ENCODE measurements at places on chromosomes 12 and 14.

DNA sequence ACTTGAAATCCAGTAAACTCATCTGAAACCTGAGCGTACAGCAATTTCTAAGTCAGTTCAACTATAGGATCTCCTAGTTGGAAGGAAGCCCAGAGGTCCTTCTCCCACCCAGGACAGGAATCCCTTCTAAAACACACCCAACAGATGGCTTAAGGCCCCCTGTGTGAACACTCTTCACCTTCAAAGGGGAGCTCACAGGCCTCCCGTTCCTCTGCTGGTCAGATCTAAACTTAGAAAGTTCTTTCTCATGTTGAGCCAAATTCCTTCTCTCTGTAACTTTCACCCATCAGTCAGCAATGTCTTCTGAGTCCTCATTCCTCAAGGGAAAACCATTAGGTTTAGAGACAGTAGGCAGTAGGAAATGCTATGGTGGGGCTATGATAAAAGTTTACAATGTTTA is 355.2 kb downstream of the PCNX1 start:
- no peak for DNase-seq

GRCh38 chr14:20632448-20632830 is 9.1 kb downstream of the OR6S1 start:
- no peak for DNase-seq

DNA sequence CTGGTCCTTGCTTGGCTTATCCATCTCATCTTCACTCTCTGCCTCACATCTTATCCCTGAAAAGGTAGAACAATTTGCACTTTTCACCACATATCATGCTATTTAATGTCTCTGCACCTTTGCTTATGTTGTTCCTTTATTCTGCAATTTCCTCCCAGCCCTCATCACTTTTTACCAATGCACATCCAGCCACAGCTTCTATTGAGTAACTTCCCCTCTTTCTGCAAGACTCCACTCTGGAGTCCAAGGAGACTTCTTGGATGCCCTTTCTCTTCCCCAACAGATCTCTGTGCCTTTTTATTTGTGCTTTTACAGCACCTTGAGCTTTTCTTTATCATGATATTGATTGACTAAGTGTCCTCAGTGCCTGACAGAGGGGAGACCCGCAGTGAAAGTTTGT is 797.1 kb downstream of the VRK1 start:
- DNase-seq, result no peak

DNA sequence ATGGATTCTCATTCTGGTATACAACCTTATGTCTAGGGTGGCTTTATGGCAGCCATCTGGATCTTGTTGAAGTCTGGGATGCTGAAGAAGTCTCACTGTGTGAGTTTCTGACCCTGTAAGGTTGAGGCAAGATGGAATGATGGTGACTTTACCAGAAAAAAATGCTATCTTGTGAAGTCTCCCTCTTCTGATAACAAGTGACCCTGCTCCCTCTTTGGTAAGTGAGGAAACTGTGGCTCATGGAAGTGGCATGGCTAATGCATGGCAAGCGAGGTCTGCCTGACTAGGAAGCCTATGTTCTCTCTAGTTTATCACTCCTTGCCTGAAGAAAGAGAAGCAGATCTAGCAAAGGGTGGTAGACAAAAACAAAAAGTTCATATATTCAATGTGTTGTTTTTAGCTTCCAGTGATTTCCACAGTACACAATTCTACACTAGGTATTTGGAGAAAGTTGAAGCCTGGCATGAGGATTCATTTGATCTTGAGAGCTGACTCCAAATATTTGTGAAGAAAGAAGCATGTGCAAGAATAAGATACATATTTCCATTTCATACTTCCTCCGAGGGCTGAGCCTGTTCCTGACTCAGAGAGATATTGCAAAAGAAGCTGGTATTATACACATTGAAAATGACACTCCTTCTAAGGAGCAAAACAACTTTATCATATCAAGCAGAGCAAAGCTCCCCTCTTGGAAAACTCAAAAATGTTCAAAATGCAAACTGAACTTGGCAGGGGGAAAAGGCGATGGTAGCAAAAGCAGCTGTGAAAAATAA is 63.6 kb downstream of the HELB start:
- DNase-seq, result no peak

GRCh38 chr14:33668066-33668465 is 282.8 kb downstream of the EGLN3 start:
- DNase-seq, result no peak

DNA sequence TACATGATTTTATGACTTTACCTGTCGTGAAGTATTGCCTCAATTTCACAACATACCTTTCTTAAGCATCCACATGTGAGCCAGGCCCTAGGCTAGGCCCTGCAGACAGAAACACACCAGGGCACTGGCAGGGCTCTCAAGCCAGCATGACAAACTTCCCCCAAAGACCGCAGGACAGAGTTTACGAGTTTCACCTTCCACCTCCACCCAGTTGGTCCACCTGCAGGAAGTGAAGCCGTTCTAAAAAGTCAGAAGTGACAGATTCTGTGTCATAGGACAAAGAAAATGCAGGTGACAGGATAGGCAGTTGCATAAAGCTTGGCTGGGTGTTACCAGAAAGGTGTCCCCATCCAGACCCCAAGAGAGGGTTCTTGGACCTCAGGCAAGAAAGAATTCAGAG is 382.3 kb downstream of the PCNX1 start:
- no peak for DNase-seq

DNA sequence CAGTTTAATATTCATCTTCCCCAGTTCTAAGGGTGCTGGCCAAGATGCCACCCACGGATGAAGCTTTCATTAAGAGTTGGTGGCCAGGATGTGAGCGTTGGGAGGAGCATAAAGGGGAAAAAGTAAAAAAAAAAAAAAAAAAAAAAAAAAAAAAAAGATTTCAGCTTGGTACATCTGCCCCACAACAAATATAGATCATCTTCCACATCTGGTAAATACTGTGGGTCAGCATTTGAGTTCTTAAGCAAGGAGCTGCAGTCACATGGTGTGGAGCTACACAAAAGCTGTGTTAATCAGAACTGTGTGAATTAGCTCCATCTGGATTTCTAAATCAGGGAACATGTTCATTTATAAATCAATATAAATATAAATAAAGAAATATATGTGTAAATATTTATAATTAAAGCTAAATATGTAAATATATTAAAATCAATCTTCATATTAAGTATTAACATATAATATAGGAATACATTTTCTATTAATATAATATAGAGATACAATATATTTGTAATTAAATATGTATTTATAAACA is 262.3 kb downstream of the NUAK1 start:
- DNase-seq, result no peak

DNA sequence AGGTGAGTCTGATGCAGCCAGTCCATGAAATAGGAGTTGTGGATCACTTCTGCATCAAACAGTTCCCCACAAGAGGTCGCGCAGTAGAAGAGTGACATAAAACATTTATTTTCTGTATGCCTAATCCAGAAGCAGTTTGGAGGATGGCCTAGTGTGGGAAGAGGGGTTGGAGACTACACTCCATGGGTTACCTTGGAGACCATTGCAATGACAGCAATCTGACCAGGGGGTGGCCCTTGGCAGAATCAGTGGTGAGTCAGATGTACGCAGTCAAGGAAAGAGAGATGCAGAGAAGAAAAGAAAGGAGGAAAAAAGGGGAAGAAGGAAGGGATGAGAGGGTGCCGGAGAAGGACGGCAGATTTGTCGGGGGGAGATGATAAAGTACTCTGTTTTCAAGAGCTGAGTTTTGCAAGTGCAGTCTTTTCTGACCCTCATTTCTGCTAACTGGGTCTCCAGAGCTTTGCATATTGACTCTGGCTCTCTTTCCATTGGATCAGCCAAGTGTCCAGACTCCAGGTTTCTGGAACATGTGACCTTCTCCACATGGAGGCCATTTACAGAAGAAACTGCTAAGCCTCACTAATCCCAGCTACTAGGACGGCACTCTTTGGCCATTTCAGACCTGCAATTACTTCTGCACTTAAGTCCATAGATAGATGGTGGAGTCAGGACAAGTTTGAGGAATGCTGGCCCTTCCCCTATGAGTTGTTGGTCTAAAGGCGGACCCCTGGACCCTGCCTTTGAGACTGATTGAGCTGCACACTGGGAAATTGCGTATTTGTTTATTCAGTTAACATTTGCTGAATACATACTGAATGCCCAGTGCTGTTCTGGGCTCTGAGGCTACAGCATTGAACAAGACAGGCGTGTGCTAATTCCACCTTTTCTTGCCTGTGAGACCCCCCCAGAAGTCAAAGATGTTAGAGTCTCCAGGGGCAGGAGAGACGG is 424.2 kb downstream of the BCL11B start:
- no peak for DNase-seq

DNA sequence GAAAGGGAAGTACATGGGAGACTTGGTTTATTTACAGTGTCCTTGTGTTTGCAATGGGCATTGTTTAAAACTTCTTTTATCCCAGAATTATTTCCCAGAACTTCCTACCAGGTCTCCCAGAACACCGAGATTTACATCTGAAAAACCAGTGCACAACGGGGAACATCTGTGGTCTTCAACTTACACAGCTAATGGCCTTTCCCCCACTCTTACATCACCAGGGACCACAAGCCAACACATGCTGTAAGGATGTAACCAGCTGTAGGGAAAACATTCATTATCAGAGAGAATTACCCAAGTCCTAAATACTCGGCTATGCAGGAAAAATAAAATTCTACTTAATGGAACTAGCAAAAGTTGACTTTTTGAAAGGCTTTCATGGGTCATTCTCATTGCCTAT is 267.6 kb downstream of the DUSP6 start:
- DNase-seq, result peak; percentile 89
